Activated CD8-positive, alpha-beta memory T cell treated with anti-CD3 and anti-CD28 coated beads, Interleukin-2, amount 50 U/mL, for 48 hours (primary cell): ENCODE measurements at places on chromosomes 12 and 14.
A peak's percentile ranks its signal among the peaks of the same experiment; 100 is the strongest.

DNA sequence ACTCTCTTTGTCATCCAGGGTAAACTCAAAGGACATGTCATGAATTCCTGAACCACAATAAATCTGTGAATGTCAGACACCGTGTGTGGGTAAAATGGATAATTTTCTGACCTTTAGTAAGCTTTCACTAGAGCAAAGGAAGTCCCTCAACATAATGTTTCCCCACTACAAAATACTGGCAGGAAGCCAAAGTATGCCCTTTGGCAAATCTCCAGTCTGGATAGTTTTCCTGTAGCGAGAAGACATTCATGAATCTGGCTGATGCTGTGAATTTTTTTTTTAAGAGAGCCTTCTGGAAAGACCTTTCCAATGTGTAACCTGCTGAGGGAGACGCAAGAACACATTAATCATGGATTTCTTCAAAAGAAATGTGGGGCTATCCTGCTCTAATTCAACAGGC lies 389.6 kb upstream of the DDHD1 start:
- no peak for DNase-seq

DNA sequence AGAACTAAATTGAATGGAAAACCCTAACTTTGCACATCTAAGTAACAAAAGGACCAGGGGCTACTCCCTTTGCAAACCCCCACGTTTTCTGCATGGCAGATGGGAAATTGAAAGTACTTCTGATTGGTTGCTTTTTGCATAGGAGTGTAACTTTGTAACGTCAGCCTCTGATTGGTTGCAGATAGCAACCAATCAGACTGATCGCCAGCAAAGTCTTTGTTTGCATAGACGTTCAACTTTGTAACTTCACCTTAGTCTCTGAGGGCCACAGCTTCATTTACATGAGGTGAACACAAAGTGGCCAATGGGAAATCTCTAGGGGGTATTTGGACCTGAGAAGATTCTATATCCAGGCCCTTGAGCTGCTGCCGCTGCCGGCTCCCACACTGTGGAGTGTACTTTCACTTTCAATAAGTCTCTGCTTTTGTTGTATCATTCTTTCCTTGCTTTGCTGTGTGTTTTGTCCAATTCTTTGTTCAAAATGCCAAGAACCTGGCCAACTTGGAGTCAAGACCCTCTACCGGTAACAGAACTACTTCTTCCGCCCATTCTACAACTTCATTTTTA lies 102.5 kb upstream of the PRICKLE1 start:
- DNase-seq: no peak

GRCh38 chr14:96805956-96806355 lies 8.8 kb downstream of the VRK1 start:
- no peak for DNase-seq

- DNase-seq: no peak
Measured at GRCh38 chr14:49637534-49638078, 2.6 kb upstream of the DNAAF2 start.

GRCh38 chr12:45974883-45975282 lies 15.5 kb downstream of the SCAF11 start:
- DNase-seq: no peak

DNA sequence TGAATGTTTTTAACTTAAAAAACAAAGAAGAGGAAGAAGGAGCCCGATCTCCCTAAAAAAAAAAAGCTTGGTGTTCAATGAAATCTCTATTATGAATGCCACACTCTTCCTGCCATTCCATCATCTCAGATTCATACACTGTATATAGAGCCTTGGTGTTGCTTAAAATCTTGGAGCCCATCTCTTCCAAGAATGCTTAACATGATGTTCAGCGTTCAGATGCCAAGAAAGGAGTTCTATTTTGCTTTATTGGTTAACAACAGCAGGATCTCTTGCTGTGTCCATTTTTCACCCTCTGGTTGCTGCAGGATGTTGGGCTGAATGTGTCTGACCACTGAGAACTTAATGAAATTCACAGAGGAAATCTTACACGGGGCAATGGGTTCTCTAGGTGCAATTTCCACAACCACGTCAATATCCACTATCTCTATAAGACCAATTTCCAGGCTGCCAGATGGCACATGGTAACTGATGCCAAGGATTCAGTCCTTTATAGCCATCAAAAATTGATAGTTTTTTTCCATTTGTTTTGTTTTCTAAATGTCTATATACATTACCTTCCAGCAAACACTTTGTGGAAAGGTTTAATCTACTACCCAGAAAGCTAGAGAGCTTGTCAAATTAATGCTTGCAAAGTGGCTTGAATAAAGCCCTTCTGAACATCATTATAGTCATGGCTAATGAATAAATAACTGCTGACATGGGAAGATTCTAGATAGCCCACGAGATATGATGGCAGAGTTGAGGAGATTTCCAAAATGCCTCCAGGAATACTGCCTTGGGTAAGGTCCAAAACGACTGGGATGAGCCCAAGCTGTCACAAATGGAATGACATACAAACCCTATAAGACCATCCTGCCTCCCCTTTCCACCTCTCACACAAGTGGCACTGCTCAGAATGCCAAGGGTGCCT lies 26.5 kb downstream of the RERG start:
- no peak for DNase-seq

DNA sequence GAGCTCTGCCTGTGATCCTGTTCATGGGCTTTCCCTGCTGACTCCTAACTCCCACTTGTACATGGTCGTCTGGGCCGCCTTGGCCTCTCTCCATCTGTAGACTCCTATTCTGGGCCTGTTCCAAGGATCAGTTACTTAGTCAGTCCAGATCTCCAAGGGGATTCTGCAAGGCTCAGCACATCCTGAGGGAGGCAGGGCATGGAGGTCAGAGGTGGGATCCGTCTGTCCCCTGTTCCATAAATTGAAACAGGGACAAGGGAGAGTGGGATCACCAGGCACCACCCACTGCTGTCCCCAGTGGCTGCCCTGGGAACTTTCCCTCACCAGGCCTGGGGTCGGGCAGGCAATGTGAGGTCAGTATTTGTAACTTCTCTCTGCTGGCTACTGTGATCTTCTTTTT lies 43.5 kb downstream of the KCTD10 start:
- no peak for DNase-seq

GRCh38 chr12:38053113-38053512 lies 263.5 kb upstream of the ALG10B start:
- DNase-seq: no peak

- no peak for DNase-seq
Measured at GRCh38 chr14:89420502-89420901, 3.5 kb upstream of the FOXN3 start.

- DNase-seq: no peak
Measured at GRCh38 chr12:70255311-70255710, 12.1 kb downstream of the CNOT2 start.

DNA sequence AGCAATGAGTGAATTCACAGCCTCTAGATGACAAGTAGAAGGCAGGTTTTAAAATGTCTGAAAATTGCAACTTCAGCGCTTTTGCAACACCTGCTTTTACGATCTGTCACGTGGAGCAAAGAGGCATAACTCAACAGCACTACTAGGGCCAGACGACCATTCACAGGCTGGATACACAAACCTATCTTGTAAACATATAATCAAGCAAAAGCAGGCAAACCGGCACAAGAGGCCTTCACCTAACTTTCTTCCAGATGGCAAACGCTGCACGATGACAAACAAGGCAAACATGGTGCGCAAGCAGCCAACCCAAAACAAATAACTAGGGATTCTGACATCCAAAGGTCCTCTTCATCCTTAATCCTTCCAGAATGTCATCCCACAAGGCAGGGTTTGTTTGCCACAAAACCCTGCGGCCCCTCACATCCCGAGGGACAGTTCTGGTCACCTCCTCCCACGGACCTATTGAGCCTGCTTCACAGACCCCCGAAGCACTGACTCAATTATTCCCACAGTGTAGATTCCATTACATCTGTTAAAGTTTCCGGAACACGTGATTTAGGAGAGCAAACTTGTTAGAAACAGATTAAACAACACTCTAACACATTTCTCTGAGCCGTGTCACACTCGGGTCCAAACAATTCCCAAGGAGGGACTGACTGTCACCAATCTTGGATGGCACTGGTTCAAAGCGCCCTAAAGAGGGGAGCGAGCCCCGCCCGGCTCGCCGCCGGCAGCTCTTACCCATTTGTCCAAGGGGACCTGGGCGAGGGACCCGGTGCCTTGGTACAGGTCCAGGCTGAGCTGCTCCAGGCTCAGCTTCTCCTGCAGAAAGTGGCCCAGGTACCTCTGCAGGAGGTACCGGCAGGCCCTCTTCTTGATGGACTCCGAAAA lies 823 bp downstream of the ATG2B start:
- peak; percentile 61 for DNase-seq

DNA sequence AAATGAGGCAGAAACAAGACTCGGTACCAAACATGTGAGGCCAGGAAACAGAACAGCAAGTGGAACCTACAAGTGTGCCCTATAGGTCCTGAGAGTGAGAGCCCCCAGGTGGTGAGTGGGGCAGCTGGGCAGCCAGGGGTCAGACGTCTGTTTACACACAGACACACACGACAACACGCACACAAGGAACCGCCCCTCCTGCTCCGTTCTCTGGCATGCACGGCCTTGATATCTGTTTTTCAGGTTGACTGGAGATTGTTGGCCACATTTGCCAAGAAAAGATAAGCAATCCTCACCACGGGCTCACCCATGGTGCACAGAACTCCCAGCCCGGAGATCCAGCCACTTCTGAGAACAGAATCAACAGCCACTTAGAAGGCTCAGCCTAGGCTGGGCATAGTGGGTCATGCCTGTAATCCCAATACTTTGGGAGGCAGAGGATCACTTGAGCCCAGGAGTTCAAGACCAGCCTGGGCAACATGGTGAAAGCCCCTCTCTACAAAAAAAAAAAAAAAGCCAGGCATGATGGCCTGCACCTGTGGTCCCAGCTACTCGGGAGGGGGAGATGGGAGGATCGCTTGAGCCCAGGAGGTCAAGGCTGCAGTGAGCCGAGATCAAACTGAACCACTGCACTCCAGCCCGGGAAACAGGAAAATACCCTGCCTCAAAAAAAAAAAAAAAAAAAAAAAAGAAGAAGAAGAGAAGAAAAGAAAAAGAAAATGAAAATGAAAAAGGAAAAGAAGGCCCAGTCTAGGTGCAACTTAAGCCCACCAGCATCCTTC lies 19.4 kb upstream of the EIF5 start:
- no peak for DNase-seq

GRCh38 chr12:74849801-74850200 lies 312.2 kb downstream of the ATXN7L3B start:
- DNase-seq: no peak

GRCh38 chr12:131436922-131437705 lies 273.8 kb upstream of the SFSWAP start:
- DNase-seq: peak; percentile 23

GRCh38 chr12:22275843-22276242 lies 58.7 kb downstream of the ST8SIA1 start:
- DNase-seq: no peak

- DNase-seq: no peak
Measured at GRCh38 chr12:79841248-79841877, 93.5 kb downstream of the PPP1R12A start.

DNA sequence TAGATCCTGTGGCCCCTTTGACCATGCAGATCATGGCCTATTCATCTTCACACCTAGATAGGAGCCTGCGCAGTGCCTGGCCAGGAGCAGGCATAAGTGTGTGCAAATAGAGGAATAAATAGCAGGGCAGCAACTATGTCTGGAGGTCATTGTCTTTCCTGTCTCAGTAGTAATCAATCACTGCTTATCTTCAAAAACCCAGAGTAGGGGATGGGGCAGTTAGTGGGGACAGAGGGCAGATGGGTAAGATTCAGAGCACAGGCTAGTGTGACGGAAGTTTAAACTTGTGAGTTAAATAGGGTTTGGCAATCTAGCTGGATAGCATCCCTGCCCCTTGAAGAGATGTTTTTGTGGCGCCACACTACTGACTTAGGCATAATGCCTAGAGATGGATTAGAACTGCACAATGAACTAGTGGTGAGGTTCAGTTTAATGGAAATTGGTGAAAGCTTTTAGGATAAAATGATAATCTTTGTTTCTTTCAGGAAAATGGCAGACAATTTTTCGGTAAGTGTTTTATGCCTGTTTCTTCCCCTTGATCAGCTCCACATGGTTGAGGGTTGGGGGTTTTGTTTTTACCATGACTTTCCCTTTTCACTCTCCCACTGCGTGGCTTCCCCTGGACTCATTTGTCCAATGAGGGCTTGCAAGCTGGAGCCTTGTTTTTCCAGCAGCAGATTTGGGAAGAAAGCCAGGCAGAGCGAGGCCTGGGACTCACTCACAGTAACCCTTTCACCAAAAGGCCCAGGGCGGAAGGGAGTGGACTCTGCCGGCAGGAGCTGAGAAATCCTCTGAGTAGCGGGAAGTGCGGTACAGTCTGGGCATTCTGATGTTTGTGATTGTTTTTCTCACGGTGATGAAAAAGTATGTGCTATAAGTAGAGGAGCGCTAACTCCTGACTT lies 8.1 kb downstream of the LGALS3 start:
- DNase-seq: no peak

GRCh38 chr12:68497107-68497506 lies 113.6 kb upstream of the RAP1B start:
- no peak for DNase-seq

DNA sequence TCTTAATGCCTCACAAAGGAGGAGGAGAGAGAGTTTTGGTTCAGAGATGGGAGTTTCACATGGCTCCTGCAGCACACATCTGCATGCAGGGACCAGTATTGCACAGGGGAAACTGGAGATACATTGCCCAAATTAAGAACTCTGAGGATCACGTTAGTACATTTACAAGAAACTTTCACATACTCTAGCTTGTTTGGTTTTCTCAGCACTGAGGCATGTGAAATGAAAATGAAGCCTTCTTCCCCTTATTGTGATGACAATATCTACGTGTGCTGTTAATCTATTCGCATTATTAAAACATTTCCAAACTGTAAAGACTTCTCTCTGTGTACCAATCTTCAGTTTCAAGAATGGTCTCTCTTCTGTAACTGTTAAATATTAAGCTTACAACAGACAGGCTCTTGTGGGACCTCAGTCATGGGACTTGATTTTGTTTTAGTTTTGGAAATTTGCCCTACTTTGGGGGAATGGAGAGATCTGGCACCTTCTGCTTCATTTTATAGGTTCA lies 124.7 kb downstream of the DAAM1 start:
- DNase-seq: no peak

DNA sequence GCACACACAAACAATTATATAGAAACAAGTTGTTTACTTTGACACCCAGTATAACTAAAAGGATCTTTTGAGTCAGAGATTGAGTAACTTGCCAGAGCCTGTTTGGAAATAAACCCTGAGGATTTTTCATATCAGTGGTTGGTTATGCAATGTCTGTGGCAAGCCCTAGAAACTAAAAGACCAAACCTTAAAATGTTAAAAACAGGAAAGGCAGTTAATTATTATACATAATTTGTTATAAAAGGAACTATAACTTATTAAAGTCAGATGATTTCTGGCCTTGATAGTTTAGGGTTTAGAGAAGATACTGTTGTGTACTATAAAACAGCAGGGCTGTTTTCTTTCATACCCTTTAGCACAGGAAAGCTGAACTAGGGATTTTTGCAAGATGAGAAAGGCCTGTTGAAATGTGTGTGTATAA lies 44.1 kb downstream of the PSEN1 start:
- DNase-seq: no peak
